ENCODE measurements at places on chromosomes 3 and 15. TPM values are rescaled to one million over a fixed set of nuclear protein-coding genes. Genes with fewer than 3 reads are reported as not detected.

ZNF385D gene
- 0.44 TPM for total RNA-seq

- DNase-seq, result no peak
These were observed 436.0 kb upstream of the NR2F2 start for GRCh38 chr15:95894407-95894956.

DNA sequence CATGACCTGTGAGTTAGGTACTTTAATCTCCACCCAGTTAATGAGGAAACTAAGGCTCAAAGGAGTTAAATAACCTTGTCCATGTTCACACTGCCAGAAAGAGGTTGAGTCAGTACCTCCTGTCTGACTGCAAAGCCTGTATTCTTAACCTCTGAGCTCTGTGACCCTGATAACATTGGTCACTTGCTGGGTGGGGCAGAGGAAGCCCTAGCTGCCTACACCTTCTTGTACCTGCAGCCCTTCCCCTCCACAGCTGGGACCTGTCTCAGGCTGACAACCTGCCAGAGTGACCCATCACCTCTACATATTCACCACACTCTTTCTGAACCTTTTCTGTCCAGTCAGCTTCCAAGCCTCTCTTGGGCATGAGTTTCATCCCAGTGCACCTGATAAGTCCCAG is 106.1 kb upstream of the HES1 start:
- no peak for DNase-seq

ZNF710 gene
- total RNA-seq, result 9.1 TPM

- DNase-seq, result peak; percentile 54
These were observed 22.2 kb upstream of the EID1 start for GRCh38 chr15:48855501-48856440.

DNA sequence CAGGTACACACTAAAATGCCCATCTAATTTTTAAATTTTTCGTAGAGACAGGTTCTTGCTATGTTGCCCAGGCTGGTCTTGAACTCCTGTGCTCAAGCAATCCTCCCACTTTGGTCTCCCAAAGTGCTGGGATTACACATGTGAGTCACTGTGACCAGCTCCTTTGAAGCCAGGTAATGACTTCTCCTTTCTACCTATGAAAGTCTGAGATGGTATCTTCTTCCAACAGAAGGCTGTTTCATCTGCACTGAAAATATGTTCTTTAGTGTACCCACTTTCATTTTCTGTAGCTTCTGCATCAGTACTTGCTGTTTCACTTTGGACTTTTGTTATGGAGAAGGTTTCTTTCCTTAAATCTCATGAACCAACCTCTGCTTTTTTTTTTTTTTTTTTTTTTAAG is 8.8 kb downstream of the OIP5 start:
- DNase-seq, result no peak

- DNase-seq, result no peak
These were observed 8.0 kb upstream of the B3GNT5 start for GRCh38 chr3:183244981-183245476.

LIPC gene
- total RNA-seq, result not detected

GRCh38 chr3:14852717-14853116 is 34.0 kb downstream of the FGD5 start:
- DNase-seq, result no peak

- no peak for DNase-seq
These were observed 54.4 kb downstream of the ANXA2 start for GRCh38 chr15:60343221-60343970.

- DNase-seq, result no peak
These were observed 353.5 kb upstream of the IL12A start for GRCh38 chr3:159635047-159635641.

GRCh38 chr3:108862865-108863798 is 40.5 kb downstream of the TRAT1 start:
- DNase-seq, result peak; percentile 20

DNA sequence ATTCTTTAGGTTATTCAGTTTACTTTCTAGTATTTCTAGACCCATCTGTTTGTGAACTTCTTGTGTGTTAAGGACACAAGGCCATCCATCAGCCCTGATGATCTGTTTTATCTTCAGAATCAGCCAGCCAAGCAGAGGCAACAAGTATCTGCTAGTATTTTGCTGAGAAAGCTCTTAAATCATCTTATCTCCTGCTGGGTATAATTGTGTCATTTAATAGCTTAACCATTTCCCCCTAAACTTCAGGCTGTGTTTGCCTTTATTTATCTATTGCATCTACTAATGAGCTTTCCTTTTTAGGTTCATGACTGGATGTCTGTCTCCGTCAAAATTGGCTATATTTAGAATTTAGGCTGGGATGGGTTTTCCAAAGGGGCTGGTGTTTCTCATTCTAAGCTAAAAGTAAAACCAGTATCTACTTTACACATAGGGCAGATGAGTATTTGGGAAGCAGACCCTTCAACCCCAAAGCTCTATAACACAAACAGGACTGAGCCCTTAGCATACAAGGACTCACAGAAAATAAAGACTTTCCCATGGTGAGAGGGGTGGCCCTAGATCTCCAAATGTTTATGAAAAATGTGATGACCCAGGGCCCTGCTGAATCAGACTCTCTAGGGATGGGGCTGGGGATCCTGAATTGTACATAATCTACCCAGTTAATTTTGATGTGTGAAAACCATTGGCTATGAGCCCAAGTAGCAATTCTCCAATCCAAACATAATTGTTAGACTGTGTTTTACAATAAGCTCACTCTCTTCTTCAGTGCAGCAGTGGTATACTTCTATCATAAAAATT is 65.3 kb upstream of the PSMD6 start:
- no peak for DNase-seq

- DNase-seq, result no peak
These were observed 74.0 kb upstream of the TERB2 start for GRCh38 chr15:44882499-44882968.

- DNase-seq, result no peak
These were observed 295.9 kb downstream of the PTPRG start for GRCh38 chr3:61857297-61857696.

GRCh38 chr3:23308986-23309625 is 106.0 kb downstream of the UBE2E2 start:
- DNase-seq, result no peak

GRCh38 chr15:94255540-94255939 is 24.2 kb downstream of the MCTP2 start:
- DNase-seq, result no peak

DNA sequence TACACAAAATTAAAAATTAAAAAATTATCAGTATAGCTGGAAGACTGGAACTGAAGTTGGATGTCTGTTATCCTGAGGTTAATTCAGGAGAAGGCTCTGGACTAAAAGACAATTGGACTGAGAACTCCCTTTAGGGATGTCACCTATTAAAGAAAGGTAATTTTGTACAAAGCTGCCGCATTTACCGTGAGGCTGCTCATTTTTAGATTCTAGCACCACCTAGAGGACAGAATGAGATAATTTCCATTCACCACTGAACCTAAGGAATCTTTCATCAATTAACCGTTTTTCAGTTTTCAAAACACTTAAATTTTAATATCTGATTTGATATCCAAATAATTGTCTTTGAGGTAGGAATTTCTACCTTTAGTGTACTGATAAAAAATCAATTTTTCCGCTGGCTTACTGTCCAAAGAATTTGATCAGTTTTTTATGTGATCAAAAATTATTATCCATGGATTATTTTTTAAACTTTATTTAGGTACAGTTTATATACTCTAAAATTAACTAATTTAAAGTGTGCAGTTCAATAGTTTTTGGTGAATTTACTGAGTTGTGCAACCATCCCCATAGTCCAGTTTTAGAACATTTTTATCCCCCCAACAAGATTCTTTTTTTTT is 106.7 kb upstream of the TNIK start:
- no peak for DNase-seq

DNA sequence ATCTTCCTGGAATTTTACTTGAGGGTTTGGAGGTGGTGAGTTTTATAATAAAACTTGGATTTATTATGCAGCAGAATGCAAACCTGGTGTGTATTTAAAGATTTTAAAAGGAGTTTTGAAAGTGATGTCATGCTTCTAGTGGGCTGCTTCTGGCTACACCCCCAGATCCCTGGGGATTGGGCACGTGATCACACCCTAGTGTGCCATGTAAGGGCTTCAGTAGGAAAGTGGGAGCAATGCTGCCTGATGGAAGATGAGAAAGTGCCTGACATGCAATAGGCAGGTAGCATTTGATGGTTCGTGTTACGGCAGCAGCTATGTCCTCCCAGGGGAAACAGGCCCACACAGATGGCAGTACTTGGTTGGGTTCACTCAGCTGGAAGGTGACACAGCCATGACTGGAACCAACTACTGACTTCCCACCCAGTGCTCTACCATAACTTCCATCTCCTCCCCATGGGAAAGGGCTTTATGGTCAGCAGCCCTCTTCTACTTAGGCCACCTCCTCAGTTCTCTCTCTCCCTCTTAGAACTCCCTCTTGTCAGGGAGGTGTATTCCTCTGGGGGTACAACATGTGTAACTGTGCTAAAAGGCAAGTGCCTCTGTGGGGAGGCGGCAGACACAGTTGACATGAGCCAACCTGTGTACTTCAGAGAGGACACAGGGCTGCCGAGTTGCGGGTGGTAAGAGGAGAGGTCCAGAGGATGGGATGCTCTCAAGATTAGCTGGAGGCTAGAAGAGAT is 5.6 kb downstream of the ITPKA start:
- DNase-seq, result no peak

DNA sequence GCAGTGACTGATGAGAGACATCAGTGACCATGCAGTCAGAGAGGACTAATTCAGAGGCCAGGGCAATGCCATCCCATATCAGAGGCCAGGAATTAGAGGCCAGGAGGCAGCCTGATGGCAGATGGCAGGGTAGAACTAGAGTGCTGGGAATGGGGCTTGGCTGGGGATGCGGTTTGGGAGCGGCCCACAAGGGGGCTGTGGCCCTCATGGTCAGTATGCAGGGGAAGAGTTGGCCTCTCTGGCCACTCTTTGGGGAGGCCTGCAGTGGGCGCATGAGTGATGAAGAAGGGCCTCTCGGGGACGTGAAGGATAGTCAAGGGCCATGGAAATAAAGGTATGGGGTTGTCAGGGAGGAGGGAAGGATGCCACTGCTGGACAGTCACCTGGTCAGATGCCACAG is 101.7 kb downstream of the EEFSEC start:
- DNase-seq, result no peak

PRR20G gene
- total RNA-seq, result not detected

DNA sequence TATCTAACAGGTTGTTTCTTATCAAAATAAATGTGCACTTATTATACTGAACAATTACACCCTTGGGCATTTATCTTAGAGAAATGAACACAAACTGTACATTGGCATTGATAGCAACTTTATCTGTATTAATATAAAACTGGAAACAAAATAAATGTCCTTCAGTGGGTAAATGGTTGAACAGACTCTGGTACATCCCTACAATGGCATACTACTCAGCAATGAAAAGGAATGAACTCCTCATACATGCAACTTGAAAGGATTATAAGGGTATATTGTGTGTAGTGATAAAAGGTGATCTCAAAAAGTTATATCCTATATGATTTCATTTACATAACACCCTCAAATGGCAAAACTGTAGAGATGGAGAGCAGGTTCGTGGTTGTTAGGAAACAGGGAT is 23.7 kb upstream of the DLG1 start:
- DNase-seq, result no peak

DNA sequence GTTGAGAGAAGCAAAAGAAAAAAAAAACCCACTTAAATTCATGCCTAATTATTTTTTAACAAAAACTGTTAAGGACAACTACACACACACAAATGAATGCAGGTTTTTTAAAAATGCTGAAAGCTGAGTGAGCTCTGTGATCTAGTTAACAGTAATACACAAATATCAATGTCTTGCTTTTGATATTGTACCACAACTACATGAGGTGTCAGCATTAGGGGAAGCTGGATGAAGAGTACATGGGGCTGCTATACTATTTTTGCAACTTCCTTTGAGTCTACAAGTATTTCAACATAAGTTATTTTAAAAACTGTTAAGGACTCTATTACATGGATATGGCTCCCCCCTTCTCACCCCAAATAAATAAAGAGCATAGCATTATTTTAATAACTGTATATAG is 44.7 kb downstream of the SUCLG2 start:
- no peak for DNase-seq

GRCh38 chr3:85838921-85839320 is 880.1 kb downstream of the CADM2 start:
- no peak for DNase-seq

IGF1R gene
- total RNA-seq, result 24.6 TPM

Measured in MG63 (cell line).